Amniotic epithelial cell (primary cell): ENCODE measurements at places on chromosomes 1 and 21.

DNA sequence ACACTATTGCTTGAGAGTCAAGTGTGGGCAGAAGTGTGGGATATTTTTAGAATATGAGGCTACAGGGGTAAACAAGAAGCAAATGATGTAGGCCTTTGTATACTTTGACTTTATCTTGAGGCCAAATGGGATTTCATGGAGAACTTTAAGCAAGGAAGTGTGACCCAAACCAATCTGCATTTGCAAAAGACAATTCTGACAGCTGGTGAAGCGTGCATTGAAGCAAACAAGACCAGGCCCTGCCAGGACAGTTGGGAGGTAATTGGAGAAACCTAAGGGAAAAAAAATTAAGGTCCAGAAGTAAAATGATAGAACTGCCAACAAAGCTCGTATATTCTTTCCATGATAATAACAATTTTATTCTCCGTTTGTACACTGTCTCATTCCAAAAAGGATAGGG, 168.3 kb downstream of the TM2D1 start:
- DNase-seq = no peak

GRCh38 chr1:31326461-31326860, 29.6 kb downstream of the ZCCHC17 start:
- DNase-seq = no peak

DNA sequence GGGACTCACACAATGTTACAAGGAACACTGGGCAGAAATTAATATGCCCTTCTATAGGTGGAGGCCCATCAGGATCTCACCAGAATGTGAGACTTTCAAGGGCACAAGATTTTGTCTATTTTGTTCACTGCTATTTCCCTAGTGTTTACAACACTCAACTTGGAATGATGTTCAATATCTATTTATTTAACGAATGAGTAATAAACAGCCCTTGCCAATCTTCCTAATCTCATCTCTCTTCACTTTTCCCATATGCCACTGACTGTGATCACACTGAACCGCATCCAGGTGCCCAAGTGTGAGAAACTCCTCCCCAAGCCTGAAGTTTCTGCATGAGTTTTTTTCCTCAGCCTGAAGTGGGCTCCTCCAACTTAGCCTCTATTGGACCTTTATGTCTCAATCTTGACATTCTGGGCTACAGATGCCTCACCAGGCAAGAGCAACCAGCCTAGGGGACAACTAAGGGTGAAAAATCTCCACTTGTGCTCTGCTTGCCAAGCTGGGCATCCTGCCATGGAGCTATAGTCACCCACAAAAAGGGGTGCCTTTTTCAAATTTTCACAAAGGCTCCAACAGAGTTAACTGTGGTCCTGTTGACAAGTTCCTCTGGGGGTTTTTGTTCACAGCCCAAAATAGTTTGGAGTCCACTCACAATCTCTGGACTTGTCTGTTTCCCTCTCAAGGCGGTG, 105.6 kb downstream of the PLPP3 start:
- no peak for DNase-seq

DNA sequence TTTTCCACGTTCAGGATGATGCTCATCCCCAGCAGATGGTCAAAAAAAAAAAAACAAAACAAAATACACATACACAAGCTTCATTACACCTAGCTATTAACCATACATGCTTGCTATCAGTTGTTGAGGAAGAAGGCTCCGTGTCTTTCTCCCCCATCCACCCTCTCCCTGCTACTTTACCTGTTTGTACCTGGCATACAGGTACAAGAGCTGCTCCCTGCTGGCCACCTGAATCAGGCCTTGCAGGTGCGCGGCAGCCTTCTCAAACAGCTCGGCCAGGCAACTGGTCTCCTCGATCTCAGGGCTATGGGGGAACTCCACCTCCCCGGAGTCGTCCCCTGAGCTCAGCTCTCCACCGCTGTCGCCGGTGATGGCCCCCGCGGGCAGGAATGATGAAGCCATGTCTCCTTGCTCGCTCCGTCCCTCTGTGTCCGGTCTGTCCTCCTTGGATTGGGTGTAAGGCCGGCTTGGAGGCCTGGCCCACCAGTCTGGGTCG, 464 bp downstream of the ACBD6 start:
- DNase-seq = no peak

GRCh38 chr1:28905921-28906666, 8.3 kb upstream of the EPB41 start:
- no peak for DNase-seq

- peak; percentile 3 for DNase-seq
These were observed 1141.3 kb downstream of the BRINP3 start for GRCh38 chr1:189336115-189337100.

DNA sequence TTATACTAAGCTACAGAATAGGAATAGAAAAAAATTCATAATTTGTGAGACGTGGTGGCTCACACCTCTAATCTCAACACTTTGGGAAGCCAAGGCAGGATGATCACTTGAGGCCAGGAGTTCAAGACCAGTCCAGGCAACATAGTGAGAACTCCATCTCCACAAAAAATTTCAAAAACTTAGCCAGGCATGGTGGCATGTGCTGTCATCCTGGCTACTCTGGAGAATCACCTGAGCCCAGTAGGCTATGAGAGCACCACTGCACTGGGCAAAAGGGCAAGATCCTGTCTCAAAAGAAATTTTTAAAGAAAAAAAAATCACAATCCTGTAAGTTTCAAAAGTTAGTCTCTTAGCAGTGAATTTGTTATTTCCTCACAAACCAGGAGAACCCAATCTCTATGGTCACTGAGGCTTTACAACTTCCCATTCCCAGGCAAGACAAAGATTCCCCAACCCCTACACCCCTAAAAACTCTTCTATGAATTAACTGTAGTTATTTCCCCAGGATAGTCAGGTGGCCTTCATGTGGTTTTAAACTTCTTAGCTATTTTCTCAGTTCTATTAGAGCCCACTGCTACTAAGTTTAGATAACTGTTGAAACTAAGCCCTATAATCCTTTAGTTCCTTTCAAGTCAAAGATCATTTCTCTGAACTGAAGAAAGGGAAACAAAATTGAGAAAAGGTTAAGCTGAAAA, 74.5 kb downstream of the FOXJ3 start:
- peak; percentile 17 for DNase-seq

- DNase-seq = peak; percentile 85
These were observed 49.8 kb upstream of the RCC1 start for GRCh38 chr1:28456078-28456477.

GRCh38 chr1:115296981-115297380, 41.1 kb downstream of the NGF start:
- DNase-seq = peak; percentile 43

DNA sequence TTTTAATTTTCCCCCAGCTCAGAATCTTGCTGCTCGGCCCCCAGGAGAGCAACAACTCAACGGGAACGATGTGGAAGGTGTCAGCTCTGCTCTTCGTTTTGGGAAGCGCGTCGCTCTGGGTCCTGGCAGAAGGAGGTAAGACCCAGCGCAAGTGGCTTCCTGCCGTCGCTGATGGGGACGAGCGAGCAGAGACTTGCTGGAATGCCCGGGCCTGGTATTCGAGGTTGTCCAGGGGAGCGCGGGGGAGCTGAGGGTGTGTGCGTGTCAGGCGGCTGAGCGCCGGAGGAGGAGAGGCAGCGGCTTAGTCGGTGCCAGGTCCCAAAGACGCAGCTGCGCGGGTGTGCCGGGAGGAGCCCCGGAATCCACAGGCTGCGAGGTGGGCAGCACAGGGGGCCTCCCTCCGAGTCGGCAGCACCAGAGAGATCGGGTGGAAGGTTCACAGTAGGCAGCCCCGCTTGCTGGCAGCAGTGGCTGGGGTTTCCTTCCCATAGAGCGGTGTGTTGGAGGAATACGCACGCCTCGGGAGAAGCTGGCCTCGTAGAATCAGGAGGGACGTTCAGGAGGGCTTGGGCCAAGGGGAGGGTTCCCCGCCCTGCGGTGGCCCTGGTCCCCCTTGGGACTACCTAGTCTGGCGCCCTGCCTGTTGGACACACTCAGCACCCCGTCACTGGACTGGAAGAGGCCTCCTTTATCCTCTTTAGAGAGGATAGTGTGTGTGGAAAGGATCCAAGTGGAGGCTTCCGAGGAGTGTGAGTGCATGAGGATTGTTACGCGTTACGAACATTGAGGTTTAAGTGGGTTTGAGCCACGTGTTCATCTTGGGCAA, 547 bp downstream of the PDPN start:
- peak; percentile 87 for DNase-seq

DNA sequence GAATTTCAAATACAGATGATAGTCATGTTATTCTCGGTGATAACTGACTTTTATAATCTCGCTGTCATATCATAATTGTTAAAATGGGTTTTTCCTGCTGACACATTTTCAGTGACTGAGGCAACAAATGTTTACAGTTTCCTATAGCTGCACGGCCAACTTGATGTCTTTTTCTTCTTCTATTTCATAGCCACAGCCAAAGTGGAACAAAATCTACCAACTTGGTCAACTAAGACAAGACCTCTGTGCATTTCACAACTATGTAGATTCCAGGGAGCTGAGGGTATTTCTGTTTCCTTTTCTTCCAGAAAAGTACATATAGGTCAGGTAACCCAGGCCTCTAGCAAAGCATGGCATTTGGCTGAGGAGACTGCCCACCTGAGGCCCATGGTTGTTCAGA, 10.4 kb upstream of the AHCYL1 start:
- DNase-seq = no peak

DNA sequence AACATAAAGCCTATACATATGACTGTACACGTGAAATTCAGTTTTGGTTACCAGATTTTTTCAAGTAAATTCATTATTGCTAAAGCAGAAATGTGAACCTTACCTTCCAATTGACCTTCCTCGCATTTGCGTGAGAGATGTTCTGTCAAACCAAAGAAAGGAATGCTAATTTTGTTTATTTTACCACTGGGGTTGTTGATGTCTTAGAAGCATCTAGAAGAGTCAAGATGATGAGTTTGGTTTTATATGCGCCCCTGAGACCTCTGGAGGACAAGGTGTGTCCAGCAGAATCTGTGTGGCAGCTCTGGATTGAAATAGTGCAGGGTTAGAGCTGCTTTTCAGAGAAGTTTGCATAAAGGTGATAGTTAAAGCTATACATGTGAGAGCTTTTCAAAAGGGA, 48.4 kb downstream of the ZBTB40 start:
- DNase-seq = no peak

GRCh38 chr1:187509091-187509490, 680.3 kb downstream of the PLA2G4A start:
- peak; percentile 69 for DNase-seq

- DNase-seq = peak; percentile 69
These were observed 25.3 kb downstream of the ADAM30 start for GRCh38 chr1:119870917-119871596.

- DNase-seq = peak; percentile 85
These were observed 16.7 kb upstream of the LYST start for GRCh38 chr1:235883261-235883927.

DNA sequence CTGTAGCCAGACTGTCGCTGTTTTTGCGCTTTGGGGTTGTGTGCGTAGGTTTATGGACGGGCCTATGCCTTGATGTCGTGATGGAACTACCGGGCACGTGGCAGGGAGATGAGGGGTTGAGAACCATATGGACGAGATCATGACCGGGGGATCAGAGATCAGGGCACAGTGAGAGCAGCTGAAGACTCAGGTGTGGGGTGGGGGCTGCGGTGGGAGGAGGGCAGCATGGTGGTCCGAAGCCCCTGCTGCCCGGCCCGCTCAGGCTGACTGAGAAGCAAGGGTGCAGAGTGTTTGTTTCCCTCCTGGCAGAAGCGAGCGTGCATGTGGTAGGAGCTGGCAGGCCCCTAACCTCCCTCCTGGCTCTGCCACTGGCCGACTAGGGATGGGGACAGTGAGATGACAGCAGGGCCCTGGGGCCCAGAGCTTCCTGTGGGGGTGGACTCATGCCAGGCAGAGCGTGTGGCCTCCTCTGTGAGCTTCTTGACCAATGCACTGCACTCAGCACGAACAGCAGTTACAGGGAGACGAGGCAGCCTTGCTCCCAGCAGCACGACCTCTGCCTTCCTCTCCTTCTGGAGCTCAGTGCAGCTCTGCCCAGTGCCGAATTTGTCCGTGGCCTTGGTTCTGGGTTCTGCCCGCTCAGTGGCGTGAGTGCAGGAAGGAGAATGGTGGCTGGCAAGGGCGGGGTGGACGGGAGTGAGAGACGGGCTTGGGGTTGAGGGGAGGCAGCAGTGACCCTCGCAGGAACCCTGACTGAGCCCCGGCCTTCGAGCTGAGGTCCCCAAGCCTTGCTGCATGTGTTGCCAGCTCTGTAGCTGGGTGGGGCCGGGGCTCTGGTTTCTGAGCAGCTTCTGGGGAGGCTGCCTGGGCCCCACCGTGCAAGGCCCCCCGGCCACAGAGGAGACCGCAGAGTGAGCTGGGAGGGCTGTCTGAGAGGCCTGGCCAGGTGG, 22.2 kb upstream of the LRRC3 start:
- no peak for DNase-seq

DNA sequence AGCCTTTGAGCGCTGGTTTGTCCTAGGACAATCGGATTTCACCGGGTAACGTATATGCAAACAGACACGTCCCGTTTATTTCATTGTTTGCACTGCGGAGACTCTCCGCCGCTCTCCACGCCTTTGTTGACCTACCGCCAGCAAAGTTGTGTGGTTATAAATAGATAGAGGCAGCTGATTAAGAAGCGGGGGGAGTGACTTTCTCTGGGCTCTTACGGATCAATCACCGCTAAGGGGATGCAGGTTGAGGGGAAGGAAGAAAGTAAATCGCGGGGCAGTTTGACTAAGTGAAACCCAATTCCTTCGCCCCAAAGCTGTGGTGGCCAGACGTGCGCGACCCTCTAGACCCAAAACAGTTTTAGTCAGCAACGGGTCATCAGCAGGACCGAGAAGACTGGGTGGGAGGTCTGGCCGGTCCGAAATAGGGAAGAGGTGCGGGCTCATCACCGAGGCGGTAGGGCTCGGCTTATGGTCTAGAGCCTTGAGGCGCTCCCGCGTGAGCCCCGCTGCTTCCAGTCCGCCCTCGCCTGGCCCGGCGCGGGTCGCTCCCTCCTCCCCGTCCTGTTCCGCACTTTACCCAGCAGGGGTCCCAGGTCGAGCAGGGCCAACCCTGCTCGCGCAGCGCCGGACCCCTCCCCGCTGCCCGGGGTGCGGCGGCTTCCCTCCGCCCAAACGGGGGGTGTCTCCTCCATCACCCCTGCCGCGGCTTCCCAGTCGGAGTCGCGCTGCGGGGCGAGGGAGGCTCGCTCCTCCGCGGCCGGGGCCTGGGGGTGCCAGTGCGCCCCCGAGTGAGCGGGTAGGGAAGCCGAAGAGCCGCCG, 120.8 kb upstream of the RRP15 start:
- peak; percentile 12 for DNase-seq

DNA sequence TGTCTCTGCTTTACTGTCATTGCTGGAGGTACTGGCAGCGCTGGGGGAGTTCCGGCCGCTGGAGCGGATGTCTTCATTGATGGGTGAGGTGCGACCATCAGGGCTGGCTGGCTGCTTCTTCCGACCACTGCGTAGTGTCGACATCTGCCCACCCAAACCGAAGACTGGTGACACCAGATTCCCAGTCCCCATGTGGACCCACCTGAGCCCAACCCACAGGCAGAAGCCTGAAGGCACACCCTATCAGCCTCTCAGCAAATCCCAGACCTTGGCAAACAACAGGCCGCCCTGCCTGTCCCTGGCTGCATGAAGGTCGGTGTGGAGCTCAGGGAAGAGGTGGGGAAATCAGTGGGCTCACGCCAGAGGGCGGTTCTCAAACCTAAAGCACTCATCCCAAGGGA, 44.8 kb downstream of the SLC45A1 start:
- no peak for DNase-seq
